ENCODE measurements at places on chromosomes 4 and X. TPM values are rescaled to one million over a fixed set of nuclear protein-coding genes. Genes with fewer than 3 reads are reported as not detected.

The ITM2A gene
- 0.21 TPM for total RNA-seq

The PNMA6A gene
- 0.21 TPM for total RNA-seq

The CABS1 gene
- total RNA-seq: not detected

The GPRASP2 gene
- total RNA-seq: 11.0 TPM

The PDK3 gene
- 0.52 TPM for total RNA-seq

The FAT1 gene
- 268 TPM for total RNA-seq

The TLR6 gene
- total RNA-seq: 2.4 TPM

The ACOT9 gene
- 73.0 TPM for total RNA-seq

The TLR1 gene
- 3.2 TPM for total RNA-seq

The GRID2 gene
- total RNA-seq: 0.05 TPM

The RRH gene
- 0.08 TPM for total RNA-seq

The PCDH18 gene
- 59.9 TPM for total RNA-seq

The MRFAP1L1 gene
- total RNA-seq: 69.2 TPM

The SSX4B gene
- 0.78 TPM for total RNA-seq

The TLR2 gene
- 0.47 TPM for total RNA-seq

The CT45A10 gene
- total RNA-seq: not detected

The SAGE1 gene
- not detected for total RNA-seq

The SLC34A2 gene
- not detected for total RNA-seq

The SPANXN5 gene
- total RNA-seq: not detected

The AKAP4 gene
- not detected for total RNA-seq

The MAGIX gene
- 4.8 TPM for total RNA-seq

The NAT8L gene
- total RNA-seq: 8.2 TPM

The SCD5 gene
- total RNA-seq: 45.0 TPM

The AKAP14 gene
- total RNA-seq: not detected

The IGSF1 gene
- not detected for total RNA-seq

The DCAF8L2 gene
- not detected for total RNA-seq

The HDAC6 gene
- 75.5 TPM for total RNA-seq

The SHISA3 gene
- not detected for total RNA-seq

The MAGEA2B gene
- total RNA-seq: not detected

The HTN1 gene
- total RNA-seq: not detected

The RBM47 gene
- not detected for total RNA-seq

The RADX gene
- 0.83 TPM for total RNA-seq

The GAGE12J gene
- not detected for total RNA-seq

The SLC10A4 gene
- not detected for total RNA-seq

The STBD1 gene
- 15.8 TPM for total RNA-seq

All from myocyte (in vitro differentiated cells).